ENCODE measurements at places on chromosomes 2 and 18. TPM values are rescaled to one million over a fixed set of nuclear protein-coding genes. Genes with fewer than 3 reads are reported as not detected.

DNA sequence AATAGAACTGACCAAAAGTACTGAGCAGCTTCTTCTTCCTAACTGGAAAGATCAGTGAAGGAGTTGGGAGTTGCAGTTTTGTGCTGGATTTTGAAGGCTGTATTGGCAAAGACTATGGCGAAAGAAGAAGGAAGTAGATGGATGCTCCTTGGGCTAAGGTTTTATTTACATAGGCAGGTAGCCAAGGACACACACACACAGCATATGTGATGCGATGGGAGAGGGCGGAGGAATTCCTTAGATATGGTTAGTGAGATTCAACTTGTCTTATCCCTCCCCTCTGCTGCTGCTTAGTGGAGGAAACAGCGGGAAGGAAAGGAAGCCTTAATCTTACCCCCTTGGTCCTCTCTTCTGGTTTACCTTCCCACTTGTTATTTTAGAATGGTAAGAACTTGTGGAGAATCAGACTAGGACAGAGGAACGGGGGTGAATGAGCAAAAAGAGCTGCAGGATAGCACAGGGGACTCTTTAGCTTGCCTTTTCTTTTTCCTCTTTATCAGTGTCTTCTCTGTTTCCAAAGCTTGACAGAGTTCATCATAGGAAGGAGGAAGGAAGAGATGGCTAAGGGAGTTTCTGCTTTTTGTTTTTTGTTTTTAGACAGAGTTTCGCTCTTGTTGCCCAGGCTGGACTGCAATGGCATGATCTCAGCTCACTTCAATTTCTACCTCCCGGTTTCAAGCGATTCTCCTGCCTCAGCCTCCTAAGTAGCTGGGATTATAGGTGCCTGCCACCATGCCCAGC, 87.9 kb downstream of the OSBPL6 start:
- DNase-seq: no peak

DNA sequence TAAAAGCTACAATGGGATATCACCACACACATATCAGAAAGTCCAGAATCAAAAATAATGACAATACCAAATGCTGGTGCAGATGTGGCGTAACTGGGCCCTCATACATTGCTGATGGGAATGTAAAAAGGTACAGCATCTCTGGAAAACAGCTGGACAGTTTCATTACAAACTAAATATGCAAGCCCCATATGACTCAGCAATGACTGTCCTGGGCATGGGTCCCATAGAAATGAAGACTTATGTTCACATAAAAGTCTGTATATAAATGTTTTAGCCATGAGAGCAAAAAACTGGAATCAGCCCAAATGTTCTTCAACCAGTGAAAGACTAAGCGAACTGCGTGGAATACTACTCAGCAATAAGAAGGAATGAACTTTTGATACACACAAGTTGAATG, 56.7 kb downstream of the ALPK2 start:
- no peak for DNase-seq

Gene ASPRV1
- 2.1 TPM for total RNA-seq

Gene MC2R
- total RNA-seq: not detected

- no peak for DNase-seq
Observed at GRCh38 chr2:210086930-210087329, 84.3 kb downstream of the KANSL1L start.

DNA sequence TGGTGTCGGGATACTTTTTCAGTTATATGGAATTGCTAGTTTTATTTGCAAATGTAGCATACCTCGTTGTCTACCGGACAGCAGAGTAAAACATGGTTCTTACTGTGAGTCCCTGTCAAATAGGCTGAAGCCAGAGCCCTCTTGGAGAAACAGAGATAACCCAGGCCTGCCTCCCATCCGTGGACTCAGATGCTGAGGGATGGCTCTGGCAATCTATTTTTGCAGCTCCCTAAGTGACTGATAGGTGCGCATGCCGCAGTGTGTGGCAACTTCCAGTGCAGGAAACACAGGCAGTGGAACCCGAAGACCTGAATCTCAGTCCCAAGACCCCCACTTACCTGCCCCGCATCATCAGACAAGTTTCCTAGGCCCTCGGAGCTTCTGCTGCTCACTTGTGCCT, 33.6 kb downstream of the STEAP3 start:
- DNase-seq: no peak

DNA sequence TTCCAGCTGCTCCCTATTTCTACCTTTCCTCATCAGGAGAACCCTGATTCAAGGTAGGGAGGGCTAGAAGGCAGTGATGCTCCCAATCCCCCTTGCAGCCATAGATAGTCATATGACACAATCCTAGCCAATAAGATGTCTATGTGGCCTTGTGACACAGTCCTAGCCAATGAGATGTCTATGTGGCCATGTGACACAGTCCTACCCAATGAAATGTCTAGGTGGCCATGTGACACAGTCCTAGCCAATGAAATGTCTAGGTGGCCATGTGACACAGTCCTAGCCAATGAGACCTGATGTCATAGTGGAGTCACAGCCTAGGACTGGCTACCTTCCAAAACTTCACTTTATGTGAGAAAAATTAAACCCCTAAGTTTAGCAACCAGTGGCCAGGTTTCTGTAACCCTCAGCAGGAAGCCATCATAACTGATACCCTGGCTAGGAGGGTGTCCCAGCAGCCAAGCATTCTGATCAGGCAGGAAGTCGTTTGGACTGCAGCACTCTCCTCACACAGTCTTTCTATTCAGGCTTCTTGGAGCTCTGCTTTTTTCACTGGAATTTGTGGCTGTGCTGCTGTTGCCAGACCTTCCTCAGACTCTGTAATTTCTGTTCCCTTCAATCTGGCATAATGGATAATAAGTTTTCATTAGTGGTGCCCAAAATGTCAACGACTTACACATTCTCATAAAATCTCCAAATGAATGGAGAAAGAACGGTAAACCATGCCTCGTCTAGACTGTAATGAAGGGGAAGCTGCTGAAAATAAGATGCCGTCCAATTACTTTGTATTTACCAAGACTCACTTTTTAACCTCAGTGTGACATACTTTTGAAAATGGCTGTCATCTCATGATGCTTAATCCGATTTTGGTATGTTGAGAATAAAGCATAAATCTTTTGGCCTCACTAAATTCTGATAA, 165.0 kb upstream of the NCKAP5 start:
- DNase-seq: no peak

- DNase-seq: peak; percentile 45
Observed at GRCh38 chr2:232368311-232368731, 10.2 kb upstream of the ALPP start.

Gene CFAP221
- 26.3 TPM for total RNA-seq

- no peak for DNase-seq
Observed at GRCh38 chr2:79994161-79994560, 310.4 kb downstream of the LRRTM1 start.

DNA sequence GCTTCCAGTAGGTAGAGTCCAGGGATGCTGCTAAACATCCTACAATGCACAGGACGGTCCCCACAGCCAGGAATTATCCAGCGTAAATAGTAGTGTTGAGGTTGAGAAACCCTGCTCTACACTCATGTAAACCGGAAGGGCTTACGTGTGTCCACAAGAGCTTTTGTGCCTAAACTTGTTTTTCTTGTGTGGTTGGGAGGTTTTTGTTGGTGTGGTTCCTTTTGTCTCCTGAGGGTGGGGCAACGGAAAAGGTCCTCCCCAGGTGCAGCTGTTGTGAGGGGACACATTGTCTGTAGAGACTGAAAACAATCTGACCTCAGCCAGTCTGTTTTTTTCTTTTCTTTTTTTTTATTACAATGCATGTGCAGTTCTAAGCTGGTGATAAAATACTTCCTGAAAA, 72.7 kb upstream of the MGAT5 start:
- no peak for DNase-seq

GRCh38 chr2:228048838-228049490, 132.5 kb downstream of the SPHKAP start:
- DNase-seq: no peak

- peak; percentile 67 for DNase-seq
Observed at GRCh38 chr2:222859786-222860612, 837 bp upstream of the ACSL3 start.

GRCh38 chr2:49004036-49004626, 150.2 kb downstream of the FSHR start:
- no peak for DNase-seq

GRCh38 chr2:239153806-239154591, 246.8 kb downstream of the HDAC4 start:
- peak; percentile 33 for DNase-seq

GRCh38 chr18:54257015-54257414, 12.3 kb upstream of the POLI start:
- no peak for DNase-seq
